Activated naive CD8-positive, alpha-beta T cell treated with anti-CD3 and anti-CD28 coated beads, Interleukin-2, amount 10 ng/mL, durations not matched to agents 7 days and 5 days (primary cell): ENCODE measurements at places on chromosomes 16 and 17. TPM values are rescaled to one million over a fixed set of nuclear protein-coding genes. Genes with fewer than 3 reads are reported as not detected.

GRCh38 chr17:8846768-8847211 lies 20.7 kb downstream of the PIK3R6 start:
- no peak overlapping the region for H3K4me3 ChIP-seq
- H3K4me1 ChIP-seq: peaks cover 16% of the 10 kb centered on the region
- no peak for DNase-seq
- peaks cover 50% of the 10 kb centered on the region for H3K36me3 ChIP-seq
- no peak overlapping the region for H3K27ac ChIP-seq
- H3K27me3 ChIP-seq: no peaks in the 10 kb centered on the region

Gene SMARCE1
- total RNA-seq: 109 TPM

DNA sequence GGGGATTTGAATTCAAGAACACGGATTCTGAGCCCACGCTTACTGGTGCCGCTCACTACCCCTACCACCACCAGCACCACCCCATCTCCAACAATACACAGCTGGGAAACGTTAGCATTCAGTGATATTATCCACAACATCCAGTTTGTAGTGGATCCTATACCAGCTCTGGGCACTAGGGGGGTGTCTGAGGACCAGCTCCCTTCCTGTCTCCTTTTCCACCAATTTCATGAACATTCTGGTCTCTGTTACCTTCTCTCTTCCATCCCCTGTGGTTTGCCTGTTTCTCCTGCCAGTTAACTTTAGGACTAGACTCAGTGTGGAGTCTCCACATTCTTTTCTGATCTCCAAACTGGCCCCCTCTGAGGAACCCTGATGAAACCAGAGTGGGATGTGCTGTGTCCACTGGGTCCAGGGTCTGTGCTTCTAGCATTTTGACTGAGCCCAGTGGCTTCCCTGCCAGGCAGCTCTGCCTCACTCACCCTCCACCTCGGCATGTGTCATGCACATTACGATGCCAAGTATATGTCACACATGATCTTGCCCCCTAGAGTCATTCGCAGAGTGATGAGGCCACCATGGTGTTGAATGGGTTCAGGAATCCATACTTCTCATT lies 187.0 kb upstream of the CDH13 start:
- no peaks in the 10 kb centered on the region for H3K4me1 ChIP-seq
- peaks cover 2% of the 10 kb centered on the region for H3K27me3 ChIP-seq
- no peak overlapping the region for H3K27ac ChIP-seq
- no peak overlapping the region for H3K4me3 ChIP-seq

DNA sequence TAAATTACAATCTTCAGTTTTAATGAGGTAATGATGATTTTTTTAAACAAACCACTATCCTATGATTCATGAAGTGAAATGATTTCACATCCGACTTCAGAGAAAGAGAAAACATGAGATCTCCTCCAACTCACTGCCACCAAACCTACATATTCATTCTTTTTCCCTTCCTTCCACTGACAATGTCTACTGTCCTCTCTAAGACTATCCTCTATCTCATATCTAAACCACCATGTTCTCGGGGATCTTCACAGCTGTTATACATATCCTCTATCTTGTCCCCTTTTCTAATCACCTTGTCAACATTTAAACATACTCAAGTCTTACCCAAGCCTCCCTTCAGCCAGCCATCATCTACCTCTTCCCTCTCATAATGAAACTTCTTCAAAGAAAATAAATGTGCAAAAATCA lies 53.5 kb downstream of the SMURF2 start:
- DNase-seq: no peak
- H3K4me3 ChIP-seq: peak overlapping the region; percentile 14
- peaks cover 5% of the 10 kb centered on the region for H3K36me3 ChIP-seq
- H3K27me3 ChIP-seq: no peaks in the 10 kb centered on the region

DNA sequence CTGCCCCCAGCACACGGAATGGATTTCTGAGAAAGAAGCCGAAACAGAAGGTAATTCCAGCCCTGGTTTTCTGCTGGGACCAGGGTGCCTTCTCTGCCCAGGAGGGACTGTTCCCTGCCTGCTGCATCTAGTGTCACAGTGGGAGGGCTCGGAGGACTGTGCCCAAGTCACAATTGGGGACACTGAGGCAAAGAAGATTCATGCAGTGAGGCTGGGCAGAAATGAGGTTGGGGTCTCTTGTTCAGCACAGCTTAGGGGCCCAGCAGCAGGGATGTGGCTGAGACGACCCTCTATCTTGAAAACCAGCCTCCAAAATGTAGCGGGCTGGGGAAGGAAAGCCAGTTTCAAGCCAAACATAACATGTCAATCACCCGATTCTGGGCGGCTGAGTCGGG lies 592 bp downstream of the IL21R start:
- DNase-seq: no peak
- peak overlapping the region; percentile 91 for H3K4me3 ChIP-seq
- H3K36me3 ChIP-seq: peaks cover 3% of the 10 kb centered on the region
- H3K27ac ChIP-seq: peak overlapping the region; percentile 95
- no peaks in the 10 kb centered on the region for H3K27me3 ChIP-seq
- H3K4me1 ChIP-seq: peaks cover 61% of the 10 kb centered on the region

GRCh38 chr16:74698222-74698621 lies 2.4 kb downstream of the MLKL start:
- H3K27ac ChIP-seq: peak overlapping the region; percentile 84
- peaks cover 41% of the 10 kb centered on the region for H3K4me1 ChIP-seq
- peak overlapping the region; percentile 79 for H3K4me3 ChIP-seq
- peaks cover 28% of the 10 kb centered on the region for H3K36me3 ChIP-seq
- DNase-seq: no peak
